Type B pancreatic cell (in vitro differentiated cells): ENCODE measurements at places on chromosomes 5 and 9. TPM values are rescaled to one million over a fixed set of nuclear protein-coding genes. Genes with fewer than 3 reads are reported as not detected.

DNA sequence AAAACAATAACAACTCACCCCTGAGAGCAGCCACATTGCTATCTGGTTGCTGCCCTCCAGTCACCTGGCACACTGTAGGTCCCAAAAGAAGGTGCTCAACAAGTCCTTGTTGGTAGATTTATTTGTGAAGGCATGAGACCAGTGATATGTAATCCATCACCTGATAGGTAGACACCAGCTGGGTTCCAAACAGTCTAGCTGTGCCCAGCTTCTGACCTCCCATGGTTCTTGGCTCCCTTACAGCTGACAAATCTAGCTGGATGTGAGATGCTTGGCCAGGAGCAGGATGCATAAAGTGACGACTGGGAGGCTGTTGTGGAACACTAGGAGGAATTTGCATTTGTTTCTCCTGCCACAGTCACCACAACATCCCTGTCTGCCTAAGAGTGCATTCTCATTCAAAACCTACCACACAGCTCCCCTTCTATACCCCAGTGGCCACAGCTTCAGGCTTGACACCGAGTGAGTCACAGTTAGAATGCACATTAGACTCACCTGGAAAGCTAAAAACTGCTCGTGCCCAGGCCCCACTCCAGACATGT, 7.8 kb upstream of the VLDLR start:
- no peak for DNase-seq

DNA sequence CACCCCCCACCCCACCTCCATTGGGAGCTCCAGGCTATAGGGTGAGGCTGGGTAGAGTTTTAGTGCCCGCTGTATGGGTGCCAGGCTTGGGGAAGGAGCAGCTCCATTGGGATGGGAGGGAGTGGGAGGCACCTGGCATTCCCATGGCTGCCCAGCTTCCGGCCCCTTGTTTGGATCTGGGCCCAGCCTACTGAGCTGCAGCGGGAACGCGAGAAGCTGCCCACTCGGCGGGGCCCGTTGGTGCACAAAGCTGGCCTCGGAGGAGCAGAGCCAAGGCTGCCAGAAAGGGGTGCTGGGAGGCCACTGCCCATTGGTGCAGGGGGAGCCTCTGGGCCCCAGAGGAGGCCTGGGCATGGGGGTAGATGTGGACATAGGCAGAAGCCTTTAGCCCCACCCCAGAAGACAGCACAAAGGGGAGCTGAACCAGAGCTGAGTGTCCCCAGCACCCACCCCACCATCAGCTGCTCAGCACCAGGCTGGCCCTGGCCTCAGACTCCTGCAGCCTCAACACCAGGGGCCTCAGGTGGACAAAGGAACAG, 4.4 kb downstream of the LCN9 start:
- no peak for DNase-seq

DNA sequence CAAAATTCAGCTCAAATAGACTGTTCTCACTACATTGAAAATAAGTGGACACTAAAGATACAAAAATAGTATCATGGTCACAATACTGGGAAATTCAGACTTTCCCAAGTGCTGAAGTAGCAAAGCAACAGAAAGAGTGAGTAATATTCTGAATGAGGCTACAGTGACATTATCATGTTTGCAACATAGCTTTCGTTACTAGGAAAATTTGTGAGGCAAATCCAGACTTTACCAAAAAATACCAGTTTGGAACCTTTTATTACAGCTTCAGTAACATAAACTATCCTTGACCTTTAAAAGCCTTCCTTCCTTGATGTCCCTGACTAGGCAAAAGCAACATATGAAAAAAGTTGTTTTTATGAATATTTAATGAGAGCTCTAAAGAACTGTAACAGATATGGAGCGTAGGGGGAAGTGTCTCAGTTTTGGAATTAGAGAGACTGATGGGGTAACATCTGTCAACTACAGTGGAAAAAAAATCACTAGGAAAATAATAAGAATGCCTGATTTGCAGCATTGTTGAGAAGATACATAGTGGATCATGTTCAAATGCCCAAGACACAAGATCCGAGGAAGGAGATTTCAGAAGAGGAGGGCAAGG, 312.9 kb downstream of the ADGRV1 start:
- no peak for DNase-seq

DNA sequence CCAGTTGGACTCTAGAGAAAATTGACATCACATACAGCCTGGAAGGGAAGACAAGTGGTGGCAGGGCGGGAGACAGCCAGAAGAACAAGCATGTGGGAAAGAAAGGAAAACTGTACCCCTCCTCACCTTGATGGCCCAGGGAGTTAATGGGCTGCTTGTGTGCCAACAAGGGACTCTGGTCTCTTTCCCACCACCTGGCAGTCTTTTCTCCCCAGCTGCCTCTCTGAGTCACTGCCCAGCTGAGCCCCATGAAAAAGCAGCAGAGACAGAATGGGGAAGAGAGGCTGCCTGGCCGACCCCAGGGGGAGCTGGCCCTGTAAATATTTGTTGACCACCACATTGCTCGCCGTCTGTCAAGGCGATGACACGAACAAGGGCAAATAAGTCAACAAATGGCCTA, 359.4 kb downstream of the ENC1 start:
- no peak for DNase-seq

DNA sequence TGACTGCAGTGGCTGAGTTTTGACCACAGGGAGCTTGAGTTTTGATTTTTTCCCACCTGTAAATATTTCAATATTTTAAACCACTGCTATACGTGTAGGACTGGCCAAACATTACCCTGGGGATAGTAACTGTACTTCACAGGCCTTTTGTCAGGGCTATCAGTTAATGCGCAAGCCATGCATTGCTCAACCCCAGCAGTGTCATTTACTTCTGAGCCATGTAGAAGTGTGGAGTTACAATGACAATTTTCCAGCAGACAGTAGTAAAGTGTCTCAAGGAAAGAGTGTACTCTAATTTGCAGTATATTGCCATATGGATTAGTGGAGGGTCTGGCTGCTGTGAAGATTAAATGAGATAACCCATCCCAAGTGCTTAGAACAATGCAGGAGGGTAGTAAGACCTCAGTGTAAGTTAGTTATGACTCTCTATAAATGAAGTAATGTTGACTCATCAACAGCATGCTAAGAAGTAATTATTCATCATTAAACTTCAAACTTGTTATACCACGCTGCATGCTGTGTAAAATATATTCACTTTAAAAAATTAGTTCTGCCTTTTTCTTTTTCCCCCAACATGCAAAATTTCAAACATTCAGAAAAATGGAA, 489.2 kb downstream of the KDM4C start:
- no peak for DNase-seq

DNA sequence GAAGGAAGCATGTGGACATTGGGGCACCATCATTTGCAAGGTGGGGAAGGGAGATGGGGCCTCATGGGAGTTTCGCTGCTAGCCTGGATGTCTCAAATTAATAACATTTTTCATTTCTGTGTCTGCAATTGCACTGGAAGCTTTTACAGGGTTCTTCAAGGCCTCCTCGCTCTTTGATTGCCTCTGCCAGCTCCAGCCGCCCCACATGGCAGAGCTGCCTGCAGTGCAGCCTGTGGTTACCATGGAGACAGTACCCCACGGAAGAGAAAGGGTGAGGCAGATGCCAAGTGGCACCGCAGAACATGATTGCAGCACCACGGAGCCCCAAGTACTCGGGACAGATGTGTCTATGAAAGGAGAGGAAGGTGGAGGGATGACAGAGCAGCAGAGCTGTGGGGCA, 25.4 kb downstream of the CTNND2 start:
- DNase-seq: no peak

DNA sequence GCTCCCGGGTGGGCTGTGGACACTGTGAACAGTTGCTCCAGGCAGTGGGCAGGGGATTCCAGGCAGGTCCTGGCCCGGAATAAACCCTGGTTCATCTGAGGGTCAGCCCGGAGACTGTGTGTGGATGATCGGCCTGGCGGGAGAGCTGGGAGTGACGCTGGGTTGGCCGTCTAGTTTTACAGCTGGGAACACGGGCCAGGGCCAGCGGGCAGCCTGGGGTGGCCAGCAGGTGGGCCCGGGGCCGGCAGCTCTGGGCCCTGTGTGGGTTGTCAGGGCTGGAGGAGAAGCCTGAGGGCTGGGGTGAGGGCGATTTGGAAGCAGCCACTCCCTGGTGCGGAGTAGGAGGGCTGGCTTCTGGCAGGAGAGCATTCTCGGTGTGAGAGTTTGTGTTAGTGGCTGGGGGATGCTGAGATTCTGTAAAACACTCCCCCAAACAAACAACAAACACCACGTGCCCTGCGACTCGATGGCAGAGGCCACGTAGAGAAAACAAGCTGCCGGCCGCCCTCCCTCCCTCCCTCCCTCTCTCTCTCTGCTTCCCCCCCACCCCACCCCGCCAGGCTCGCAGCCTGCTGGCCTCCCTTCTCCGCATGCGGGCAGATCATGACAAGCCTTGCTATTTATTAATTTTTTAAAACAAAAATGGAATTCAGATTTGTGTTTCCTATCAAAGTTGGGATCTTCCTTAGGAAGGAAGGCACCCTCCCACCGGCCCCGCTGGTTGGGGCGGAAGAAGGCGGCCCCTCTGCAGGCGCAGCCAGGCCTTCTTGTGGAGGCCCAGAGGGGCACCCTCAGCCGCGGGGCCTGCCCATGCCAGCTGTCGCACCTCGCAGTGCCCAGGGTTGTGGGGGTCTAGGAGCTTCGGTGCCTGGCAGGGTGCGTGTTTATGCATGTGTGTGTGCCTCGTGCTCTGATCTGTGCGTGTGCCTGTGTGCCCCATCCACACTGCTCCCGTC, 49.5 kb downstream of the RXRA start:
- DNase-seq: no peak

- DNase-seq: no peak
Measured at GRCh38 chr5:177510567-177511053, 984 bp upstream of the DOK3 start.

GRCh38 chr5:168925160-168925559, 346.0 kb upstream of the PANK3 start:
- DNase-seq: no peak

- no peak for DNase-seq
Measured at GRCh38 chr9:33861917-33862453, 45.0 kb downstream of the UBE2R2 start.

DNA sequence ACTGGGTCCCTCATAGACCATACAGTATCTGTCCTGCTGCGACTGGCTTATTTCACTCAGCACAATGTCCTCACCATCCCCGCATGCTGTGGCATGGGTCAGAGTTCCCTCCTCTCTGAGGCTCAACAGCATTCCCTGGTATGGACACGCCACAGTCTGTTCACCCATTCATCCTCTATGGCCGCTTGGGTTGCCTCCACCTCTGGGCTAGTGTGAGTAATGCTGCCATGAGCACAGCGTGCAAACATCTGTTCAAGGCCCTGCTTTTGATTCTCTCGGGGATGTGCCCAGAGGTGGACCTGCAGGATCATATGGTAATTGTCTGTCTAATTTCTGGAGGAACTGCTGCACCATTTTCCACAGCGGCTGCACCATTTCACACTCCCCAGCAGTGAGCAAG, 5.5 kb upstream of the FBP2 start:
- DNase-seq: no peak

GRCh38 chr5:543755-544674, 19.8 kb upstream of the SLC9A3 start:
- no peak for DNase-seq

DNA sequence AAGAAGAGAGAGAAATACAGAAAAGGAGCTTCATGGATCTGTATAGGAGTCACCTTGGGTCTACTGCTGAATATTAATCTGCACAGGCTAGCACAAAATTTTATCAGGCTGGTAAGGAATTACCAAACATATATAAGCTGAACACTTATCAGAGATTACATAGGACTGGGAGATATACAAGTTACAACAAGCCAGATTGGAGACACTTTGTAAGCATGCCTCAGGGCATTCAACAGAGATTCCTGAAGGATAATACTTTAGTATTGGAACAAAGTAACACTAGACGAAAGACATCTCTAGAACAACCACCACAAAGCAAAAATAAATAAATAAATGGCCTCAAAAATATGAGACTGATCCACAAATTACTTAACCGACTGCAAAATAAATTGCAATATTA, 197.8 kb downstream of the ANXA1 start:
- no peak for DNase-seq

- DNase-seq: no peak
Measured at GRCh38 chr9:32487981-32488380, 38.0 kb downstream of the RIGI start.

GRCh38 chr5:158773161-158773560, 326.6 kb downstream of the EBF1 start:
- DNase-seq: no peak

GRCh38 chr9:71352837-71353236, 231.4 kb upstream of the TRPM3 start:
- no peak for DNase-seq

DNA sequence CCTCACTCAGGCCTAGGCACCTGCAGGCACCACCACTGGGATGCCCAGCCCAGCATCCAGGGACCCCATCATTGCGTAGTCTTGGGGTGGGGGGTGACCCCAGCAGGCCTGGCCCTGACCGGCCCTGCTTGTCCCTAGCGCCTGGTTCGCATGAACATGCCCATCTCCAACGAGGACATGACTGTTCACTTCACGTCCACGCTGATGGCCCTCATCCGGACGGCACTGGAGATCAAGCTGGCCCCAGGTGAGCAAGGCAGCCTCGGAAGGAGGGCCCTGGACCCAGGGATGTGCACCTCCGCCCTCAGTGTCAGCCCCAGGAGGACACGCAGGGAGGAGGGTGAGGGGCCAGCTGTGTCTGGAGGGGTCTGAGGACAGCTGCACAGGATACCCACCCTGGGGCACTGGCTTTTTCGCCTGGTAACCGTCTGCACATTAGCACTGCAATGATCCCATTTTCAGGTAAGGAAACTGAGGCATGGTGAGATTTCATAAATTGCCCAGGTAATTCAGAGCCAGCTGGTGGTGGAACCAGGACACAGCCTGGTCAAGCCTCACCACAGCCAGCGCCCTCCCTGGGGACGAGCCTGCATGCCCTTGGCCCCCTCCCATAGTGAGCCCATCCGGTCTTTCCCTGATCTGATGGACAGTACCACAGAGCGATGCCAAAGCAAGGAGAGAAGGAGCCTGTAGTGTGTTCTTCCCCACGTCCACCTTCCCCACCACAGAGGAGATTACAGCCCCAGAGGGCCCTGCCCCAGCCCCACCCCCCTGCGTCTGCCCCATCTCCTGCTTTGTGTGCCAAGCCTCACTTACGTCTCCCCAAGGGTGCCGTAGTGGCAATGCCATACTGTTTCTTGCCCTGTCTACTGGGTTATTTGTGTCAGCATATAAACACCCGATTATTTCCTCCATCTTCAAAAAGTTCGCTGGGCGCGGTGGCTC, 228.3 kb downstream of the CACNA1B start:
- DNase-seq: peak; percentile 67

Gene INSL6
- total RNA-seq: not detected in 2 replicates

Gene SLIT3
- total RNA-seq: 17.0 and 56.6 TPM in 2 replicates

Gene MGAT4B
- 169 and 211 TPM in 2 replicates for total RNA-seq

Gene C9orf50
- not detected in 2 replicates for total RNA-seq

Gene KIF4B
- total RNA-seq: 0.14 and 0.17 TPM in 2 replicates

Gene SLC30A5
- total RNA-seq: 57.7 and 57.9 TPM in 2 replicates

Gene F2RL1
- 10.9 and 35.2 TPM in 2 replicates for total RNA-seq

Gene CCDC183
- total RNA-seq: 2.9 and 6.1 TPM in 2 replicates
